ENCODE measurements at places on chromosomes 3 and 15.
A peak's percentile ranks its signal among the peaks of the same experiment; 100 is the strongest.

DNA sequence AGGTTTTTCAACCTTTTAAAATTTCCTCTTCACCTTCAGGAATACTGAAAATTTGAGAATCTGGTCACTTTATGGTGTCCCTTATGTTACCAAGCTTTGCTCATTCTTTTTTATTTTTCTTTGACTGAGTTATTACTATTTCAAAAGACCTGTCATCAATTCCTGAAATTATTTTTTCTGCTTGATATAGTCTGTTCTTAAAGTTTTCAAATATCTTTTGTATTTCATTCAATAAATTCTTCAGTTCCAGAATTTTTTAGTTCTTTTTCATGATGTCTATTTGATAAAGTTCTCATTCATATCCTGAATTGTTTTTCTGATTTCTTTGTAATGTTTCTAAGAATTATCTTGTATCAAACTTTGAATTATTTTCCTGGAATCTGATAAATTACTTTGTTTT is 63.9 kb downstream of the UQCC5 start:
- no peak for DNase-seq

DNA sequence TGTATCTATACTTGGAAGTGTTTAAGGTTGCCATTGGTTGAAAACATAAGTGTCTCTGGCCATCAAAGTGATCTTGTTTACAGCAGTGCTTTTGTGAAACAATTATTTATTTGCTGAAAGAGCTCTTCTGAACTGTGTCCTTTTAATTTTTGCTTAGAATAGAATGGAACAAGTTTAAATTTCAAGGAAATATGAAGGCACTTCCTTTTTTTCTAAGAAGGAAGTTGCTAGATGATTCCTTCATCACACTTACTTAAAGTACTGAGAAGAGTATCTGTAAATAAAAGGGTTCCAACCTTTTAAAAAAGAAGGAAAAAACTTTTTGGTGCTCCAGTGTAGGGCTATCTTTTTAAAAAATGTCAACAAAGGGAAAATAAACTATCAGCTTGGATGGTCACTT is 19.7 kb downstream of the B3GNT5 start:
- no peak for DNase-seq

DNA sequence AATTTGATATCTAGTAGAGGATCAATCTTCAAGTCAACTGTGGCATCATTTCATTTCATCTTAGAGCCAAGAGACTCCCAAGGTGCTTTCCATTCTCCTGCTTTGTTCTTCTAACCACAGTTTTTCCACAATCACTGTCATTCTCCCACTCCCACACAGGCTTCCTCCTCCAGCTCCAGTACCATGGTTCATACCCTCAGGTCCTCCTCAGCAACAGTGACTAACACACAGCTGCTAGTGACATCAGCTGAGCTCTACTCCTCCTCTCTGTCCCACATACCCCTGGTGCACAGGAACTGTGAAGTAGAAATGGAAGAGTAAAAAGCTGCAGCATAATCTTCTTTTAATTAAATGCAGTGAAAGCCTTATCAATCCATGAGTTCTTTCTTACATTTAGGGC is 200.2 kb upstream of the DPH6 start:
- DNase-seq = no peak

GRCh38 chr15:22949074-22949547 is 31.1 kb downstream of the CYFIP1 start:
- DNase-seq = no peak

DNA sequence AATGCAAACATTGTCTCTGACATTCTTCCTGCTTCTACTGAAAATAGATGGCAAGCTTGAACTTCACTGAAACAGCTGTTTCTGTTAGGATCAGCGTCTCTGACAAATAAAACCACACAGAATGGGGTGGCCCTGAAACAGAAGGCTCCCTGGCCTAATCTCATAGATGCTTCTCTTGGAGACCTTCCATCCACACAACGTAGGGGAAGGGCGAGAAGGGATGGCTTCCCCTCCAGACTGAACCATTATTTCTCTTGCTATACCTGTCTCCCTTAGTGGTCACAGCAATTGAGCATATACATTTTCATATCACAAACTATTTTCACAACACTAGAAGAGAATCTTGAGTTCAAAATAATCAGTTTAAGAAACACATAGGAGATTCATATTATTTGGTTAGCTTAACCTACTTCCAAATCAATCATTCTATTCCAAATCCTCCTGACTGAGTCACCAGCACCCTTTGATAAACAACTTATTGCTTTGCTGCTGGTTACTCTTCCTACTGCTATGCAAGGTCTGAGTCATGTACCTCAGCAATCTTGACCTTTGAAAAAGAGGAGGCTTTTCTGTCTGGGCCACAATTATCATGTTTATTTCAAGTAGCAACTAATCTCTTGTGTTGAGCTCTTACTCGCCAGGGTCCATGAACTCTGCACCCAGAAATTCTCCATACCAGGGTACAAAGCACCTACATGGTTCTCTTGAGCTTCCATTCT is 45.5 kb downstream of the CBLB start:
- no peak for DNase-seq

DNA sequence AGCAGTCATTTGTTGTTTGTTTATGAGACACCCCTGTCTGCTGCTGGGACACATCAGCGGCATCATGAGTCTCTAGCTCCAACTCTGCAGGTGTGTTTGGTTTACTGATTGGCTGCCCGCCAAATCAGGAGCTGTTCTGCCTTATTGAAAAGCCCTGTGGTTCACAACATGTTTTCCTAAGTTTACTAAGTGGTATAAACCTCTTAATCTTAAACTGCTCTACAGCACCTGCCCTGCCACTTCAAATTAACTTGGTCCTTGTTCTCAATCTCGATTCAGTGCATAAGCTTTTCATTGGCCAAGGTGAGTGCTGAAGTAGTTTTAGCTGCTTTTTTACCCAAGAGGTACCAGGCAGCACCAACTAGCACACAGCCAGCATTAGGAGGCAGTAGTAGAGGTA is 77.8 kb upstream of the WDR72 start:
- no peak for DNase-seq

GRCh38 chr3:134526319-134526718 is 40.5 kb downstream of the CEP63 start:
- no peak for DNase-seq

DNA sequence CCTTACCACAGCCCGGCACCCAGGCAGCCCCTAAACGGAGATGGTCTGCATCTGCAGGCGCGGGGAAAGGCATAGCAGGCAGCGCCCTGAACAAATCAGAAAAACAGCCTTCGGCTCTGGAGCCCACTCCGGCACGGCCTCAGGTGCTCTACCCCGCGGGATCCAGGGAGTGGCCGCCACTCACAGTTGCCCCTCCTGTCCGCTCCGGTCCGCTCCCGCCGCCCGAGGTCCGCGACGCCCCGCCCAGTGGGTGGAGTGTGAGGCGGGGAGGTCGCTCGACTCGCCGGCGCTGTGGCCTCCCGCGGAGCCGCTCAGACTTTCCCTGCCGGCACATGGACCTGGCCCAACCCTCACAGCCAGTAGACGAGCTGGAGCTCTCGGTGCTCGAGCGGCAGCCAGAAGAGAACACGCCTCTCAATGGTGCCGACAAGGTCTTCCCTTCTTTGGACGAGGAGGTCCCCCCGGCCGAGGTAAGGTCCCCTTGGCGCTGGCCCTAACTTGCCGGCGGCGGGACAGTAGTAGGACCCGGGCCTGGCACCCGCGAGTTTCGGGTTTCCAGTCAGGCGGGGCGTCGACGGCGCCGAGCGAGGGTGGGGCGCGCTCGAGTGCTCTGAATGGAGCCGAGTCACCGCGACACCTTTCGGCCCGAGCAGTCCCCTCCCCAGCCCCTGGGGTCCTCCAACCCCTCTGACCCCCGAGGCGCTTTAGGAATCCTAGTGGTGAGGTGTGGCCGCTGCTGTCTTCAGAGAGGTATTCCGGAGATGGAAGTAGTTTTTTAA is at the start of gene C3orf52:
C3orf52 (plus strand) TSS at position 314 of the 779 bp plus-strand sequence; CDS start at position 333, 19 bp downstream.
- peak; percentile 24 for DNase-seq

DNA sequence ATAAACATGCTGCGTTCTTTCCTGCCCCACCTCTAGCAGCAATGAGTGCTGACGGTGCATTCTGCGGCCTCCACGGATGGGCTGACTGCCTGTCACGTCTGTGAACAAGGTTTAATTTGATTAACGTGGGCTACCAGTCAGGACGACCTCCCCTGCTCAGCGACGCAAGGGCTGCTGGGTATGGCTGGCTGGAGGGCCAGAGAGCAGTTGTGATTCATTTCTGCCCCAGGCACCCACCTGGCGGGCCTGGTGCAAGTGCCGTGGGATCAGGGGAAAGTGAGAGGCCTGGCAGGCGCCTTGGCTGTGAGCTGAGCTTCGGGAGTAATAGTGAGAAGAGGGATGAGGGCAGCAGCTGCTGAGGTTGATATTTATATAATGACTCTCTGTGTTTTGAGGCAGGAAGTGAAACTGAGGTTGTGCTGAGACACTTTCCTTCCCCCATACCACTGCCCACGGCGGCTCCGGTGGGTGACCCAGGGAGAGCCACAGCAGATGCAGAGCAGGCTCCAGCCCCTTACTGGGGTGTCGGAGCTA is 190.4 kb upstream of the BCL6 start:
- DNase-seq = no peak
